ENCODE measurements at places on chromosomes 6 and 20.

DNA sequence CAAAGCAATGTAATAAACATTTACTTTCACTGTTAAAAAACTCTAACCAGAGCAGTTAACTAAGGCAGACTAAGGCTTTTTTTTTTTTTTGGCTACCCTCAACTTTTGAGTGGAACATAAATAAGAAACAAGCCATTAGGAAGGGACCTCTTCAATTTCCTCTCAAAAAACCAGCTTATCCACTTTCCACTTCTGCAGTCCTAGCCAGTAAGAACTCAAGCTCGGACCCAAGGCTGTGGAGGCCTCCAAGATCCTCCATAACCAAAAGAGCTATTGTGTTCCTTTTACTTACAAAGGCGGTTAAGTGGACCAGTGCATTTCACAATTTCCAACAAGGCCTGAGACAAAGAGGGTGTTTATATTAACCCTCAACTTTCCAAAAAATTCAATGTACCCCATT lies 5.3 kb downstream of the KCNK5 start:
- H3K27ac ChIP-seq = peak overlapping the region; percentile 69
- peaks cover 82% of the 10 kb centered on the region for H3K4me1 ChIP-seq
- DNase-seq = no peak
- no peaks in the 10 kb centered on the region for H3K27me3 ChIP-seq

DNA sequence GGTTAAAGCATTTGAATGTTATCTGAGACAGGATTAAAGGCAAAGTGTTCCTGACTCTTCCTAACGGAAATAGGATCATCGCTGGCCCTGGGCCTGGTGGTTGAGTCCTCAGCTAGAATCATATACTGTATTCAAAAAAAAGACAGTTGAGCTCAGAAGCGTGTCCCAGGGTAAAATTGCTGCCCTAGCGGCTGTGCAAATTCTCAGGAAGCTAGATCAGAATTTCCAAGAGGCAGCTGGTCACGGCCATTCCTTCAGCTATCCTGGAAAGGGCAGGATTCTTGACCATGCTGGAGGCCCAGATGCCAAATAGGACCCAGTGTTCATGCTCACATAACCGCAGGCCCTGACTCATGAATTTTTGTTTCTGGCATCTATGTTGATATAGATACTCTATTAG lies 67.4 kb downstream of the STMND1 start:
- peaks cover 3% of the 10 kb centered on the region for H3K27me3 ChIP-seq
- no peaks in the 10 kb centered on the region for H3K4me1 ChIP-seq
- no peak overlapping the region for H3K27ac ChIP-seq
- no peak overlapping the region for H3K4me3 ChIP-seq
- H3K36me3 ChIP-seq = no peaks in the 10 kb centered on the region
- no peak for DNase-seq

- H3K27me3 ChIP-seq = no peaks in the 10 kb centered on the region
- H3K4me1 ChIP-seq = peaks cover 41% of the 10 kb centered on the region
- H3K27ac ChIP-seq = peak within 1 kb of the TSS; percentile 93
- peaks cover 63% of the 10 kb centered on the region for H3K36me3 ChIP-seq
- H3K4me3 ChIP-seq = peak within 1 kb of the TSS; percentile 91
These were observed at the start of gene ADNP for GRCh38 chr20:50931306-50932015. TSS of gene ADNP (minus strand) at chr20:50931437. CDS start at chr20:50903996, 27,441 bp downstream.

DNA sequence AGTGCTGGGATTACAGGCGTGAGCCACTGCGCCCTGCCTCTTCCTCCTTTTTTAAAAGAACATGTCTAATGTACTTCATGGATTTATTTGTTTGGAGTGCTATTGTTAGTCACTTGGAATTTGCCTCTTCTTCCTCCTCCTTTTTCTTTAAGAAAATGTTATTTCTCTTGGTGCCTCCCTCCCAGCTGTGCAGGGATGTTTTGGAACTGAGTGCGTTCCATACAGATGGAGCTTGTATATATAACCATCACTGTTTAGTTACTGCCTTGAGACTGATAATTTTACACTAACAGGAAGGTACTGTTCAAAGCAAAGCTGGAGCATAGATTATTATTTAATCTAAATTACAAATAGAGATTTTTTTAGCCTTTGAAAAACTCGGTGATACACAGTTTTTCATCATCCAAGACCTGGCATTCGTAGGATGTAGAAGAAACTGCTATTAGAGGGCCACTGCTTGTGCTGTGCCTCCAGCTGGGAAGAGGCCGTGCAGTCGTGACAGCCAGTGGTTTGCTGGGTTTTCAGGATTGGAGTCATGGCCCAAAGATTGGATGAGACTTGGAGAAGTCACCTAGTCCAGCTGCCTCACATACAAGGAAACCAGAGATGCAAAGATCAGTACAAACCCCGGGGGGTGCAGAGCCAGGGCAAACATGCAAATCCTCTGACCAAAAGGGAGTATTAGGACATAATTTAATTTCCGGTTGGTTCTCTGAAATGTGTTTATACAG lies 123.1 kb downstream of the PLEKHG1 start:
- H3K27me3 ChIP-seq = peaks cover 11% of the 10 kb centered on the region
- H3K4me1 ChIP-seq = peaks cover 23% of the 10 kb centered on the region
- H3K36me3 ChIP-seq = no peaks in the 10 kb centered on the region
- H3K27ac ChIP-seq = no peak overlapping the region
- no peak overlapping the region for H3K4me3 ChIP-seq

GRCh38 chr6:139841794-139842215 lies 467.4 kb upstream of the CITED2 start:
- no peaks in the 10 kb centered on the region for H3K36me3 ChIP-seq
- H3K27ac ChIP-seq = no peak overlapping the region

DNA sequence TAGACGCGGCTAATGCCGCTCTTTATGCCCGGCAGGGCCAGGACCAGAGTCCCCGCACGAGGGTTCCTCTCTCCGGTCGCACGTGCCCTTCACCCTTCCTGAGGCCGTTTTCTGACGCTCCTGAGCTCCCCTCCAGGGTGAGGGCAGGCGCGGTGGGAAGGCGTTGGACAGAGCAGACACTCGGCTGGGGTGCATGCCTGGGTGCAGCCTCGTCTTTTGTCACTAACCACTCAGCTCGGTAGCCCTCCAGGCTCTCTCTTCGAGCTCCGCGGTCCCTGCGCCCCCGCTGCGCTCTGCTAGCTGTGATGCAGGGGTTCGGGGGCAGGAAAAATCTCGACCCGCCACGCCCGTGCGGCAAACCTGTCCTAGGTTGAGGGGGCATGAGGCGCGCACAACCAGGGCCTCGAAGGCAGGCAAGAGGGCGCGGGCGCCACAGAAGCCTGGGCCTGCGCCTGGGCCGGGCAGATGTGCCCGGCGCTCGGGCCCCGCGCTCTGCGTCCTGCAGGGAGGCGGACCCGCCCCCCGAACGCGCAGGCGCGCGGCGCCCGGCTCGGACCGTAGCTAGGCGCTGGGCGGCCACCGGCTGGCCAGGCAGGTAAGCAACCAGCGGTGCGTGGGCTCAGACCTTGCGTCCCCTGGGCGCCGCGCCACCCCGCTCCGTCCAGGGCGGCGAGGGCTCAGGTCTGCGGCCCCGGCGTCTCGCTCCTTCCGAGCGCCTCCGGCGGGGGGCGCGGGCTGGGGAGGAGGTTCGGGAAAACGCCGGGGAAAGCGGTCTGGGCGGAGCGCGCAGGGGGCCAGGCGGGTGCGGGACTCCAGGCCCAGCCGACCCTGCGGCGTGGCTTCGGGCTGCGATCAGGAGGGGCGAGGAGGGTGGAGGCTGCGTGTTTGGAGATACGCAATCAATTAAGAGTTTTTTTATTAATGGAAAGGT lies at the start of gene L3MBTL1:
TSS of gene L3MBTL1 (plus strand) at position 548 of the 931 bp plus-strand sequence. CDS start 5,807 bp downstream, outside the sequence.
- H3K4me1 ChIP-seq = peaks cover 1% of the 10 kb centered on the region
- H3K27ac ChIP-seq = no peak within 1 kb of the TSS
- peak within 1 kb of the TSS; percentile 70 for H3K4me3 ChIP-seq
- peaks cover 35% of the 10 kb centered on the region for H3K27me3 ChIP-seq
- no peaks in the 10 kb centered on the region for H3K36me3 ChIP-seq

DNA sequence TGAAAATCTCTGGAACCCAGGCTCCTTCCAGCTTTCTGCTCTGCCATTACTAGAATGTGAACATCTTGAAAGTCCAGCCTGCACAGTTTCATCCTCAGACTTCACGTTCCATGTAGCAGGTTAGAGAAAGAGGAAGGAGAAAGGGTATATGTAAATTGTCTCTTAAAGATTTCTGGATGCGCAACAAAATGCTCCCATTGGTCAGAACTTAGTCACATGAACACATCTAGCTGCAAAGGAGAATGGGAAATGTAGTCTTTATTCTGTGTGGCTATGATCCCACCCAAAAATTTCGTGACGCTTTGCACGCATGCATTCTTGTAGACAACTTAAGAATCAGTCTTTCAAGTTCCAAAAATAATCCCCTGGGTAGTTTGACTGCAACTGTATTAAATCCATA lies 46.4 kb upstream of the CHD6 start:
- no peaks in the 10 kb centered on the region for H3K36me3 ChIP-seq
- H3K4me1 ChIP-seq = no peaks in the 10 kb centered on the region
- no peak overlapping the region for H3K27ac ChIP-seq

DNA sequence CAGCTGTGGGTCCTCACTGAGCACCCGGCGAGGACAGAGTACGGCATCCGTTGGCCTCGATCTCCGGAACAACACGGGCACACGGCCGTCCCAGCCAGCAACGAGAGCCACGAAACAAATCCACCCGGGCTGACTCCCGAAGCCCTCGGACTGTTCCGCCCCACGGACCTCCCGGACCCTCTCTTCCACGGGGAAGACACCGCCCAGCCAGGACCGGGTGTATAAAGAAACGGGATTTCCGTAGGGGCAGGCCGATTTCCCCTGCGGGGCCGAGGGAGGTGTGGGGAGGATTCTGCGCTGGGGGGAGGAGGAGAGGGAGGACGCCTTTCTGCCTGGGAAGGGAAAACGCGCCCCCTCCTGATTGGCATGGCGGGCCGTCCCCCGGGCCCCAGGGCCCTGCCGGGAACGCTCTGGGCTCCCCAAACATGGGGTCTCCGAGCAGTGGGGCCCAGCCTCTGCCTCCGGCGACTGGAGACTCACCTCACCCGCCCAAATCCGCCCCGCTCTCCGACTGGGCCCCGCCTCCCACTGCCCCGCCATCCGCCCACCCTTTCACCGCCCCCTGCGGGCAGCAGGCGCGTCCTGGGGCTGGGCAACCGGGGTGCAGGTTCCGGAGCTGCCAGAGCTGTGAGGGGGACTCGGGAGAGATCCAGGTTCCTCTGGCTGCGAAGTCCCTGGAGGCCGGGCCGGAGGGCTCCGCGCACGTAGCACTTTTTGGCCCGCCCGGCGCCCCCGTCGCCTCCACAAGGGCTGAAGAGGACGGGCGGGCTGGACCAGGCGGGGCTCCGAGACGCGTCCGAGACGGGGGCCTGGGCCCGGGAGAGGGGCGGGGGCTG lies 679 bp upstream of the PPDPF start:
- peak; percentile 69 for DNase-seq
- H3K4me3 ChIP-seq = peak overlapping the region; percentile 56
- H3K4me1 ChIP-seq = peaks cover 7% of the 10 kb centered on the region
- H3K36me3 ChIP-seq = peaks cover 20% of the 10 kb centered on the region

DNA sequence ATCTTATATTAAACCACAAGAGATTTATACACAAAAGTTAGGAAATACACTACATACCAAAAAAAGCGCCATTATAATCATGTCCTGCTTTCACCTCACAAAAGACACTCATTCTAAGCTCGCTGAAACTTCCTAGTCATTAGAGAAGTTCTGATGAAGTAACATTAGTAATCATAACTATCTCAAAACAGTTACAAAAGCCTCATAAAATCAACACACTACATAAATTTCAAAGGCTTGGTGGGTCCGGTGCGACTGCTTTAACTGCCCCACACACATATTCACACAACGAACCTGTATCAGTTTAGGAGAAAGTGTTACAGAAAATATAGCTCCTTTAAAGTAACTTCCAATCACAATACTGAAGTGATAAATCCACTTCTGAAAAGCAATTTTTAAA lies 1.9 kb downstream of the PHIP start:
- H3K27ac ChIP-seq = peak overlapping the region; percentile 87
- DNase-seq = no peak
- H3K4me3 ChIP-seq = peak overlapping the region; percentile 88
- peaks cover 2% of the 10 kb centered on the region for H3K27me3 ChIP-seq

- H3K4me3 ChIP-seq = no peak overlapping the region
- no peak overlapping the region for H3K27ac ChIP-seq
- H3K4me1 ChIP-seq = no peaks in the 10 kb centered on the region
These were observed 202.8 kb downstream of the WDR27 start for GRCh38 chr6:169498916-169499513.

GRCh38 chr6:128598571-128598970 lies 78.2 kb upstream of the PTPRK start:
- H3K4me1 ChIP-seq = peaks cover 53% of the 10 kb centered on the region
- H3K36me3 ChIP-seq = no peaks in the 10 kb centered on the region
- H3K27ac ChIP-seq = peak overlapping the region; percentile 62
- H3K27me3 ChIP-seq = peaks cover 3% of the 10 kb centered on the region
- no peak for DNase-seq
- no peak overlapping the region for H3K4me3 ChIP-seq

DNA sequence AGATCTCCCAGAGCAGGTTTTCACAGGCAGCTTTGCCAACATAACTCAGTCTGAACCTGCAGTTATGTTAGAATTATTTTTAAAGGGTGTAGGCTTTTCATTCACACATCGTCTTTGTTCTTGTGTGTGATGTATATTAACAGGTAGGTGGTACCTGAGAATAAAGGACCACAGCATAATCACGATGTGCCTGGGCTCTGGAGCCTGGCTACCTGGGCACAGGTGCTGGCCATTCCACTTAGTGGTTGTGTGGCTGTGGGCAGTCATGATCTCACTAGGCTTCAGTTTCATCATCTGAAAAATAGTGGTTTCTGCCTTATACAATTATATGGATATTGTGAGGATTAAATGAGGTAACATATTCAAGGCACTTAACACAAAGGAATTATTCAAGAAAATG lies 6.4 kb downstream of the CD109 start:
- DNase-seq = no peak
- peaks cover 49% of the 10 kb centered on the region for H3K4me1 ChIP-seq

DNA sequence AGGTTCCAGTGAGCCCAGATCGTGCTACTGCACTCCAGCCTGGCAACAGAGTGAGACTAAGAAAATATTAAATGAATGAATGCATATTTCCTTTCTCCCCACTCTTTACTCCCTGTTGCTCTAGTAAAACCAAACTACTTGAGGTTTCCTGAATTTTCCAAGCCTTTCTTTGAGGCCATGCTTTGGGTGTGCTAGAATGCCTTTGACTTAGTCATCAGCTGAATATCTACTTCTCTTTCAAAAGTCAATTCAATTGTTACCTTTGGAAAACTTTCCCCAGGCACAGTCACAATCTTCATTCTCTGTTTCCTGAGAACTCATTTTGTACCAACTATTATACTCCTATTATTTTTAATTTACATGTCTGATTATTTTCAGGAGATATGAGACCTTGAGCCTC lies 27.5 kb upstream of the CEP85L start:
- H3K4me3 ChIP-seq = no peak overlapping the region
- peaks cover 25% of the 10 kb centered on the region for H3K36me3 ChIP-seq
- DNase-seq = no peak
- H3K27me3 ChIP-seq = no peaks in the 10 kb centered on the region
- peaks cover 51% of the 10 kb centered on the region for H3K4me1 ChIP-seq
- H3K27ac ChIP-seq = peak overlapping the region; percentile 53

GRCh38 chr6:108417027-108417426 lies 122.2 kb downstream of the AFG1L start:
- H3K36me3 ChIP-seq = peaks cover 5% of the 10 kb centered on the region
- no peak overlapping the region for H3K27ac ChIP-seq
- no peaks in the 10 kb centered on the region for H3K27me3 ChIP-seq

GRCh38 chr20:46212252-46212651 lies 94.1 kb downstream of the CD40 start:
- H3K4me1 ChIP-seq = no peaks in the 10 kb centered on the region
- peaks cover 36% of the 10 kb centered on the region for H3K27me3 ChIP-seq
- no peak for DNase-seq
- H3K36me3 ChIP-seq = no peaks in the 10 kb centered on the region
- no peak overlapping the region for H3K27ac ChIP-seq
- H3K4me3 ChIP-seq = no peak overlapping the region

All from activated naive CD8-positive, alpha-beta T cell treated with anti-CD3 and anti-CD28 coated beads, Interleukin-2, amount 50 U/mL, for 24 hours (primary cell).